ENCODE measurements at places on chromosomes 5 and 9.

GRCh38 chr5:55702598-55703345 is 9.4 kb downstream of the SLC38A9 start:
- no peak for DNase-seq

DNA sequence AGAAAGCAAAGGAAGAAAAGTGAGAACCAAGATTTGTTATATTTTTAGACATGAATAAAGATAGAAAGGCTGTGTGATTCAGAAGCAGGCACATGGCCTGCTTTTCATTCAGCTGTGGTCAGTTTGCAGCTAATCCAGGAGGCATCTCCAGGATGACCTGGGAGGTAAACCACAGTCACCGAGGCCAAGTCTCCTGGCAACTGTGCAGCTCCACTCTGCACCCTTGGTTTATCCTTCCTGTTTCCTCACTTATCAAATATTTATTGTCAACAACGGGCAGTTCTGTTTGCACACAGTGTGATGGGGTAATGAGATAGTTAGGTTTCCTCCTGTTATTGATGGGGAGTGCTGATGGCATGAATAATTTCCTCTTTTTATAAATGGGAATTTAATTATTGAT is 243.0 kb downstream of the PSAT1 start:
- DNase-seq = no peak

GRCh38 chr9:76701441-76702039 is 62.7 kb upstream of the PCA3 start:
- no peak for DNase-seq

DNA sequence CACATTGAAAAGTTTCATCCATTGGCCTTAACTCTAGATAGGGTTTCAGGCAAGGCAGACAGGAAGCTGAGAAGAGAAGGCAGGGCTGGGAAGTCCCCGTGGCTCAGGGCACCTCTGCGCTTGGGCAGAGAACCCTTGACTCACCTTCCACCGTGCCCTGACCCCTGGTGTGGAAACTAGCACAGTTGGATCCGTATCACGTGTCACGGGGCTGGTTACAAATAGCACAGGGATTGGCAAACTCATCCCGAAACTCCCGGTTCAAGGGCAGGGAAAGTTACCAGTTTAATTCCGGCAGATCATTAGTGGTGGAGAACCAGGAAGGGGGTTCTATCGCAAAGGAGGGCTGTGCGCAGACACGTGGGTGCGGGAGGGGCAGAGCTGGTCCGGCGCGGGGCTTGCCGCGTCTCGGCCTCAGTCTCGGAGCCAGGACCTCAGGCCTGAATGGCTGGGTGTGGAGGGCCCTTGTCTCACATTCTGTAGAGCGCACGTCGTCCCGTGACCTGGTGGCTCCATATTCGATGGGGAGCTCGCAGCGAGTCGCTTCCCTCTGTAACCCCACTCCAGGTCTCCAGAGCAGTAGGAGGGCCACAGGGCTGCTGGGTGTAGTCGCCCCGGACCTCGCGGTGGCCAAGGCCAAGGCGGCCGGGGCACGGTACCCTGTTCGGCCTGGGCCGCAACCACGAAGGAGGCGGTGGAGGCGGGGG is 771 bp upstream of the TMEM171 start:
- no peak for DNase-seq

DNA sequence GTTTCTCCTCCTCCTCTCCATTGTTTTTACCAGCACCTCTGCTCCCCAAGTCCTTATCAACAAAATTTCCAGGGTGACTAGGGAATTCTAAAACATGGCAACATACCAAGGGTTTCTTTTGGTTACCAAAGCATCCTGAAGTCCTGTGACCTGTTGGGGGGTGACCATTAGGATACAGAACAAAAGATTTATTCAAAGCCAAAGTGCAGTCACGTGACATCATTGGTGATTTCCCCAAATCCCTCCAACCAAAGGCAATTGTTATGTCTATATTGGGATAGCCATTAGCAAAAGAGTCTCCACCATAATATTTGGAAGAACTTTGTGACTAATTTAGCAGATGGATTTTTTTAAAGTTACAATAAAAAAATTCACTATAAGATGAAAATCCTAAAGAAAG is 168.4 kb downstream of the TRPM6 start:
- DNase-seq = no peak

- DNase-seq = no peak
Observed at GRCh38 chr9:127451608-127451857, 223 bp downstream of the LRSAM1 start.

DNA sequence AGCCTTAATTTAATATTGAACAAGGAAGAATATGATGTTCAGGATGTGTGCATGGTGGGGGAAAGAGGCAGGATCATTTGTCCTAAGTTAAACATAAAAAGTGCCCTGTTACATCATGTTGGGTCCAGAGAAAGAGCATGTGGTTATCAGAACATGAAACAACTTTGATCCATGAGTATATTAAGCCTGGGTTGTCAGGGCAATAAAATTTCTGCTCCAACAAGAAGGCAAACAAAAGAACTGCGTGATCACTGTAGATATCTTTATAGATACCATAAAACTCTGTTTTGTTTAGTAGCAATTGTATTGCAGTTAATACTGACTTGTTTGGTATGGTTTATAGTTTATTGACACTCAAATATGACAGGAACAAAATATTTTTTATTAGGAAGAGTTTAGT is 35.2 kb downstream of the PCA3 start:
- DNase-seq = no peak

DNA sequence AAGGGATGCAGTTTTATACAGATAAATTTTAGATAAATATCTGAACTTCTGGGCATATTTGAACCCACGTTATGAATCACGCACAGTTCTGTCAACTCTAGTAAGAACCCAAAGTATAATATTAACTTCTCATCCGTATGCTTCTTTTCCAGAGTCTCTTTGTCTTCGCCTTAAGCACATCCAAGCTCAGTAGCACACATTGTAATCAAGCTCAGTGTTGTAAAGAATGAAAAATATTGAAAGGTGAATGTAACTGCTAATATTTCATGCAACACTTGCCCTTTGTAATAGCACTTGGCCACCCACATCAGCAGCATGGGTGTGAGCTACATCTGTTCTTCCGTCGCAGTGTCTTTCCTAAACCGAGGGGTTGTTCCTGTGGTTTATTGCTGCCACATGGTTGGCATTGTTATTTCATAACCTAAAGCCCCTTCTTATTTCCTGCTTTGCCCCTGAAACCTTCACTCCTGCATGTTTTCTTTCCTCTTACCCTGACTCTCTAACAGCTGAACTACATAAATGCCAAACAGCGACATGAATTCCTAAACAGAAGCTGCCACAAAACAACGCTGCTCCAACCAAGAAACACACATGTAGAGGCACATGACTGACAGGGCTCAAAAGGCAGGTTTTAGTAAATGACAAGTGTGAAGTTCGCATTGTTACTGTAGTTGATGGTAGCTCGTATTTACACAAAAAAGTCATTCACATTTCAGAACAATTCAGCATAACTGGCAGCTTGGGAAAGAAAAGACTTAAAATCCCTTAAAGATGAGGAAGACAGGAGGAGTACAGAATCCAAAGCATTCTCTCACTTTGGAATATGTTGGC is 190.1 kb upstream of the MEF2C start:
- no peak for DNase-seq

DNA sequence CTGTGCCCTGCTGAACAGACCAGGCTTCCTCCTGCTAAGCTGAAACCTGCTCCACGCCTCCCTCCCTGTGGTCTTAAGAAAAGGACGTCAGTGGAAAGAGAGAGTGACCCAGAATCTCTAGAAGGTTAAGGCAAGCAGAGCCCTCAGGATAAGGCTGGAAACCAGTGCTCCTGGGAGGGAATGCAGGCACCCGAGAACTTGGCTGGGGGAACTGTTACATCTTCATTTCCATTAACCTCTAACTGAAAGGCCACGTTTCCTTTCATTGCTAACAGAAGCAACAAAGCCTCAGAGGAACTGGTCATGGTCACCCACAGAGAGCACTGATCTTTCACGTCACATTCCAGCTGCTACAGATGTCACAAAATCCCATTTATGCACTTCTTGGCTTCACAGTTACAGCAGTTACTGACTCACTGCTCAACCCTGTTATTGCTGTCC is 26.1 kb upstream of the AKNA start:
- no peak for DNase-seq

- DNase-seq = no peak
Observed at GRCh38 chr5:159324986-159325385, 5.3 kb downstream of the IL12B start.

- DNase-seq = no peak
Observed at GRCh38 chr5:126852091-126852571, 75.2 kb downstream of the LMNB1 start.

DNA sequence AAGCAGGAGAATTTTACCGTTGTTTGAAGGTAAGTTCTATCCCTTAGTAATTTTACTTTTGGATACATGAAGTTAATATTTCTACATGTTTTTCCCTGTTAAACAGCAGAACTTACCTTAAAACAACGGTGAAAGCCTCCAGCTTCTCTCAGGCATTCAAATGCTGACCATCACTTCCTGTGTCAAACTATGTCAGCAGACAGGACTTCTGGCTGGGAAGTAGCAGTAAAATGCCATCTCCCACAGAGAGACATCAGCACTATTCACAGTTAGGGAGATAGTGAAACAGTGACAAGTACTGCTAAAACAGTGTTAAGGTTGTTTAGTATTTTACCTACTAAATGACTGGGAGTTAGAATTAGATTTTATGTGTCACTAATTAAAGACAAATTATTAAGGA is 34.2 kb upstream of the GOLGA1 start:
- no peak for DNase-seq

DNA sequence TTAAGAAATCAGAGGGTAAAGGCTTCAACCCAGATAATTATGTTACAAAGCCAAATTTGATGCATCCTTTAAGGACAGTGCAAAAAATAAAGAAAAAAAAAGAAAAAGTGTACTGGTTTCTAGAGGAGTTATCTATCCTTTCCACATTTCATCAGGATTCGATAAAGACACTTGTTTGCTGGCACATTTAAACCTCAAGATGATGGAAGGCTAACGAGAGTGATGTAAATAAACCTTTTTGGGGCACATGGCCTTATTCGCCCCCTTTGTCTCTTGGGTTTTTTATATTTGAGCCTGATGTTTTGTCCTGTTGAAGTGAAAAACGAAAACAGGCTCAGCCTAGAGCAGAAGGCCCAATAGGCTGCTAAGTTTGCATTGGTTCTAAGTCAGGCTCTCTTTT is 416.5 kb downstream of the TAF11L14 start:
- DNase-seq = no peak

GRCh38 chr9:16868701-16869100 is 1.8 kb downstream of the BNC2 start:
- no peak for DNase-seq

DNA sequence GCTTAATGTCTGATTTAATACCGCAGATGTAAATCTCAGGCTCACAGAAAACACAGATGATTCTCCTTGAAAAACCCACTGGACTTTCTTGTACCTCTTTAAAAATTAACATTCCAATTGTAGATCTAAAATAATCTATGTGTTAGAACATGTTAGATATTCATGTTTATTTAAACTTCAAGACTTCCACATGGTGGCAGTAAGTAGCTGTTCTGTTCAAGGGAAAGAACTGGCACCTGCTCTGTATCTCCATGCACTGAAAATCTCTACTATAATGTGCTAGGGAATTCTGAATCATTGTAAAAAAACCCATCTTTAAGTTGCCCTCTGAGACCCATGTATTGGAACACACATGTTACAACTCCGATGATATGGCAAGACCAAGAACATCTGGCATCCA is 366.9 kb downstream of the DMRTA1 start:
- no peak for DNase-seq

GRCh38 chr9:127783111-127784008 is 2.5 kb upstream of the CDK9 start:
- DNase-seq = peak; percentile 76

- DNase-seq = no peak
Observed at GRCh38 chr5:83469075-83469474, 2.5 kb upstream of the VCAN start.

- no peak for DNase-seq
Observed at GRCh38 chr9:22331533-22331932, 115.1 kb upstream of the DMRTA1 start.

GRCh38 chr5:612498-613424 is 621 bp downstream of the CEP72 start:
- DNase-seq = no peak

- DNase-seq = no peak
Observed at GRCh38 chr5:34530637-34531036, 125.5 kb upstream of the RAI14 start.

- no peak for DNase-seq
Observed at GRCh38 chr5:28488752-28489151, 1450.4 kb upstream of the CDH9 start.

Measured in activated T-helper 2 cell treated with anti-CD3 and anti-CD28 coated beads, Interferon-gamma antibody, Interleukin-2, Interleukin-4, amounts not matched to agents 10 μg/mL and 5 μg/mL and 100 μg/mL, durations not matched to agents 14 hours and 24 hours and 36 hours (primary cell).